Stimulated activated CD8-positive, alpha-beta memory T cell treated with anti-CD3 and anti-CD28 coated beads, Interleukin-12 subunit alpha, Interleukin-12 subunit beta, amount 100 ng/mL, for 4 hours (primary cell): ENCODE measurements at places on chromosomes 12 and 14.

DNA sequence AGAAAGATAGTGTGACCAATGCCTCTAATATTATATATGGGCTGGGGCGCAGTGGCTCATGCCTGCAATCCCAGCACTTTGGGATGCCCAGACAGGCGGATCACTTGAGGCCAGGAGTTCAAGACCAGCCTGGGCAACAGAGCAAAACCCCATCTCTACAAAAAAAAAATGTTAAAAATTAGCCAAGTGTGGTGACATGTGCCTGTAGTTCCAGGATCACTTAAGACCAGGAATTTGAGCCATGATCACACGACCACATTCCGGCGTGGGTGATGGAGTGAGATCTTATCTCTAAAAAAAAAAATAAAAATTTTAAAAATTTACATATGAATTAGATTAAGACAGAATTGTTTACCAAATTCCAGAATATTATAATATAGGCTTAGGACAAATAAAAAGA is 12.0 kb downstream of the TM7SF3 start:
- DNase-seq, result no peak

GRCh38 chr14:104318558-104319490 is 180.4 kb downstream of the KIF26A start:
- DNase-seq, result no peak

DNA sequence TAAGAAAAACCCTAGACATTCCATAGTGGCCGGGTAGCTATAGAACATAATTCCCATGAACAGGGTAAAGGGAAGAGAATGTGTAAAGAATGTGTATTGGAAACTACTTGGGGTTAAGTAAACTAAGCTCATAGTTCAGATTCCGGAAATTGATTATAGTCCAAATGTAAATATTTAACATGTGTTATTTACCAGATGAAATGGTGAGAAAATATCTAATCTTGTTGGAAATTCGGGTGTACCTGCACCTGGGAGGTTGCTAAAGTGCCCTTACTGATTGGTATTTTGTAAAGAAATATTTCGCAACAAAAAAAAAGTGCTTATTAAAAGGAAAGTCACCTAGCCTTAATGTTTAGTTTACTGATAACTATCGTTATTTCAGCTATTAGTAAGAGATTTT is 14.4 kb downstream of the RASSF9 start:
- DNase-seq, result no peak

DNA sequence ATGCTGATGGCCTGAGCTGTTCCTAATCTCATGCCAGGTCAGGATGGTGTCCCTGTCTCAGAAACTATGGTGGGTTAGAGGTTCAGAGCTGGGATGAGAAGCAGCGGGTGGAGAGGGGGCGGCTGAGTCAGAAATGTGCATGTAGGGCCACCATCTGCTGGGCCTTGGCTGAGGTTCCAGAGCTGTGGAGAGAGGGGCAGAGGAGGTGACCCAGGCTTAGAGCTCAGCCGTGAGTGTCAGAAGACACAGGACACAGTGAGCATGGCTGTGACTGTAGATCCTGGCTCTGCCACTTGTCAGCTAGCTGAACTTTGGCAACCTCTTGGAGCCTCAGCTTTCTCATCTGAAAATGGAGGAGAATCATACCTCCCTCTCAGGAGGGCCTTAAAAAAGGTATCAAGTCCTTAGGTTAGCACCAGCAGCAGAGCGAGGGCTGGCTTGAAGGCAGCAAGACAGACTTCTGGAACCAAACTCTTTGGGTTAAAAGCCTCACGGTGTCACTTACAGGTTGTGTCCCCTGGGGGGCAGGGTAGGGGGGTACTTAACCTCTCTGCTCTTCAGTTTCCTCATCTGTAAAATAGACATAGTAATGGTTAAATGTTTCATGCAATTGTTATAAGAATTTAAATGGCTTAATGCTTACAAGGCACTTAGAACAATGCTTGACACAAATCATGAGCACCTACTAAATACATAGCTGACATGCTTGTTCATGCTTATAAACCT is 34.8 kb downstream of the TMEM229B start:
- no peak for DNase-seq

DNA sequence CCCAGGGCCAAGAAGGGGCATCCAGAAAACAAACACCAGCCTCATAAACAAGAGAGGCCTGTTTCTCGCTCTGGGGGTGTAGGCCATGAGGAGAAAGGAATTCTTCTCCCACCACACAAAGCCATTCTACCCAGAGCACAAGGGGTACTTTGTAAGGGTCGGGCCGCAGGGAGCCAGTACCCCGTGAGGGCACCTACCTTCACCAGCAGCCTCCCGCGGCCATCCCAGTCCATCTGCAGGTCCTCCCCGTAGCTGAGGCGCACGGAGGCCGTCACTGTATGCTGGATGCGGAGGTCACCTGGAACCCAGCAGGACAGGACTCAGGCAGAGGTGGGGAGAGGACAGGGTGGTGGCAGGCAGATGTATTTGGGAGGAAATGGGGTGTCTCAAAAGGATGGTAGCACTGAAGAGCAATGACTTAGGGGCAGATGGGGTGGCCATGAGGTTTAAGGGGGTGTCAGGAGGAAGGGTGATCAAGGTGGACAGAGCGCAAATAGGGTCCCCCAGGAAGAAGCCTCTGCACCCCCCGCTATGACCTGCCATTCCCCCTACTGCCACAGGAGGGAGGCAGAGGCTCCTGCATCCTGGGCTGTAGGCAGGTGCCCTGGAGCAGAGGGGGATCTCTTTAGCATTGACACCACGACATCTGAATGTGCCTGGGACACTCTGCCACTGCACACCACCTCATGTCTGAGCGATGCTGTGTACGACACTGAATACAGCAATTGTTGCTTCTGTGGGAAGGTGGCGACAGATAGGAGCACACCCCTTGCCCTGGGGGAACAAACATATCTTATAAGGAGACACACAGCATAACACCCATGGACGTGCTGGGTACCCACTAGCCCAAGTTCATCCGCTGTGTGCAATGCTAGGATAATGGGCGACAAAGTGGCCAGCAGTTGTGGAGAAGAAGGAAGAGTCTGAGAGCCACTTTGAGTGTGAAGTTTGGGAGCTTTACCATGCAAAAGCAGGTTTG is 61.4 kb downstream of the VWF start:
- DNase-seq, result peak; percentile 37

DNA sequence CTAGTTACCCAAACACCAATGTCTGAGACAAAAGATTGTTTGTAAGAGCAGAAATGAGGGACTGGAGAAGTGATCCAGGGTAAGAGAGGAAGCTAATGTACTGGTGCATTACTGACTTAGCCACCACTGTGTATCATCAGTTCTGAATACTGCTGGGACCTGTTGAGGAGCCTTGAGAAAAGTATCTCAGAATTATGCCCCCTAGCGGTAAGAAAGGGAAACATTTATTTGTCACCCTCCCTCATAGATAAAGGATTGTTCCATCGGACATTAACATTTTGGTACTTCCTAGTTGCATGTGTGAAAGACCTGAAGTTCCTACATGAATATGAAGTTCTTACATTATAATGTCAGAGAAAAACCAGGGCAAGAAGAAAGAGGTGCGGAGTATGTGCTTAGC is 612.5 kb downstream of the FSCB start:
- no peak for DNase-seq

DNA sequence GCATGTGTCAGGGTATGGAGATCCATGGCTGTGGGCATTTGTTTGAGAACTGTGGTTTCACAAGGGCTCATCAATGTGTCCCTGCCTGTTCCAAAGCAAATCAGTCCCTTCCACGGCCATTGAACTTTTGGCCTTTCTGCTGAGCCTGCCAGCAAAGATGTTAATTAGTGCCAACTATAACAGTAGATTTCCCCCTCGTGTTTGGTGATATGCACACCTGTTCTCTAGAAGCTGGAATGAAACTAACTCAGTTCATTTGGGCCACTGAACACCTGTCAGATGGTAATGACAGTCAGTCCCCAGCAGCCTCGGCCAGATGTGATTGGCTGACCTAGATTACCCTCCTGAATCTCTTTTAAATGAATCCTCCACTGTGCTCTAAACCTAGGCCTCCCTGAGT is 43.2 kb downstream of the IRAK3 start:
- DNase-seq, result no peak

DNA sequence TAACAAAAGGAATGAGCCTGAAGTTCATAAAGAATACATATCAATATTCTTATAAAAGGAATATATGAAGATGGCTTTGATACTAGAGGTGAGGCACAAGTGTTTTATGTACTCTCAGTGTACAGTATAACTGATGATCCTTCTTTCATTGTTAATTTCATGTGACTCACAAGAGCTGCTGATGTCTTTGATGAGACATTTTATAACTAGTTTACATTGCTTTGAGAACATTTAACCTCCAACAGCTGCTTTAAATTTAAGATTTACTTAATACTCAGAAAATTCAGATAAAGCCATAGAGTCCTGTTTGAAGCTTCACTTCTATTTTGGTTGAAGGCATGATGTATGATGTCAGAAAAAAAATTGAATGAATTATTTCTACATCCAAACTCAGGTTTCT is 59.8 kb downstream of the WASHC4 start:
- DNase-seq, result no peak

DNA sequence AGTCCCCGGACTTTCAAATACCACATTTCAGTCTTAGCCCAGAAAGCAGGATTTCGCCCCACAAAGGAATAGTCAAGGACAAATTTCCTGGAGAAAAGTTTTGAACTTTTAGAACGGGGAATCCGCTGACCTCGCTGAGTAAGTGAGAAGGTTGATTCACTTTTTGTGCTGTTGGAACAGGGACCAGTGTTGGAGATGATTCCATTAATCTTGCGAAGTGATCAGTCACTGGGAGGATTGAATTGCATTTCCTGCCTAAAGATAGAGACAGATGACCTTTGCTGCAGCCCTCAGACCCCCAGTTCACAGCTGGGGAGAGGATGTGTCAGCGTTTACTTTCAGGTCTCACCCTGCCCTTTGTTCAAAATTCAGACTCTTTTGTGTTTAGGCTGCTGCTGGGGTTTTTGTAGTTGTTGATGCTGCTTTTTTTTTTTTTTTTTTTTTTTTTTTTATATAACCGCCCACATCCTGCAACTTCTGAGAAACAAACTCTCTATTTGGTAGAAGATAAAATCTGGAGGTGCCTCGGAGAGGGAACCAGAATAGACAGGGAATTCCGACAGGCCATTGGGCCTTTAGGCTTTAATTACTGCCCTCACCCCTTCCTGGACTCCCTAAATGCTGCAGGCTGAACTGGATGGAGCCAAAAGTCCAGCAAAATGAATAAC is 9.8 kb upstream of the KDM2B start:
- DNase-seq, result peak; percentile 53

DNA sequence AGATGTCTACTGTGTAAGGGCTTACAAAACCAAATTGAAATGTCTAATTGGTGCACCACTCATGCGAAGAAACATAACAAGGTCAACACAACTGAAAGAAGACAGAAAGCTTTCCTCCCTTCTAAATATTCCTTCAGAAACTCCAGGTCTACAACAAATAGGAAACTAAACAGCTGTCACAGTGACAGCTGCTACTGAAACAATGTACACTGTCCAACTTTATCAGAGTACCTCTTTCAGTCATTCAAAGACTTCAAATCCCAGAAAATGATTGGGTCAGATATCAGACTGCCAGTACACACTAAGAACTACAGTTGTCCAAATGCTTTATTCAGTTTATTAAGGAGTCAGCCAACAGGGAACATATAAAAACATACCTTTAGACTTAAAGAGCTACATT is 35.2 kb downstream of the CEP128 start:
- DNase-seq, result no peak

DNA sequence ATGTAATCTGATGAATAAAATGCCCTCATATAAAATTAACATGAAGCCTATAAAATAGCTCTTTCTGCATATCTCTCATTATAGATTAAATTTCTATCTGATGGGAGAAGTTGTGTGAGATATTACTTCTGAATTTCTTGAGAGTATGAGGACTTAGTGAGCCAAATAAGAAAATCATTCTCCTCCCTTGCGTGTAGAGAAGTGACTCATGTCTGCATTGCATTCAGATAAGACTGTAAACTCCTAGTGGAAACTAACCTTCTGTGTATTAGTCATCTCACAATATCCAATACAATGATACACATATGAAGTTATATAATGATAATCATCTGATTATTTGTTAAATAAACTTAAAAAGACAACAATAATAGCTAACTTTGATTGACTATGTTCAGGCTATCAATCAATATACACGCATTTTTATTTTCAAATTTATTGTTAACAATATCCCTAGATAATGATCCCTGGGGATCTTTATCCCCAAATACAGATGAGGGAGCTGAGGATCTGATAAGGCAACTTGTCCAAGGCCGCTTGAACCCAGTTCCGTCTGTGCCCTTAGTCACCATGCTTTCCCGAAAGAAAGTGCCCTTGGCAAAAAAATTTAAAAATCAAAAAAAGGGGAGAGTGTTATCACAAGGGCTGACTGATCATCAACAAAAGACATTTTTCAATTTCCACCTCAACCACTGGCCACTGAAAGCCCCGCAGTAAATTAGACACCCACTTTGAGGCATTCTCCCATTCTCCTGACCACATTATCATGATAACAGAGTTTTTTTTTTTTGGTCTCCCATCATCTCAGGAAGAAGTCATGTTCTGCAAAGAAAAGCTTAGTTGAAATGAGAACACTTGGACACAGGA is 189.2 kb upstream of the RASSF8 start:
- DNase-seq, result no peak

DNA sequence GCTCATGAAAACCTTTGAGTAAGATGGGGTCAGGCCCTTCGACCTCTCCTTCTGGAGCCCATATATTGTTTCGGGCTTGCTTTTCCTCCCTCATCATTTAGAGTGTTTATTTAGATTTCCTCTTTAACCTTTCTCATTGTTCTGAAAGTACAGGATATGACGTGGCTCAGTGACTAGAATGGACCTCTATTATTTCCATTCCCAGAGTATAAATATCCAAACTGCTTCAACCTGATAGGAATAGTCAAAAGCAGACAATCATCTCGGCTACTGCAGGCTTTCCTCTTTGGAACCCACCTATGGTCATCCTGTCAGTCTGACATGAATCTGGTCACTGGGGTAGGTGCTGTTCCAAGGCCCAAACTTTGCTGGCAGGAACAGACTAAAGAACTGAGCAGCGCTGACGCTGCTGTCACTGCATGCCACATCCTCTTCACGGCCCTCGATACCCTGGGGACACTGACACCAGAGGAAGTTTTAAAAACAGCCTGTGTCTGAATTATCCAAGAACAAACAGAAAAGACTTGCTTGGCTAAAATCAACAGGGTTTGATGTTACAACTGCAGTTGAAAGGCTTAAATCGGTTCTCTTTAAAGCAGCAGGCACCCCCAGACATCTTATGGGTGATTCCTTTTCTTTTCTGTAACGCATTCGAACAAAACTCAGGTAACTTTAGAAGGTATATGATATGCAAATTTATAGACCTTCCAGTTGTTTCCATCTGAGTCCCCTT is 5.0 kb upstream of the DDX47 start:
- DNase-seq, result peak; percentile 18

DNA sequence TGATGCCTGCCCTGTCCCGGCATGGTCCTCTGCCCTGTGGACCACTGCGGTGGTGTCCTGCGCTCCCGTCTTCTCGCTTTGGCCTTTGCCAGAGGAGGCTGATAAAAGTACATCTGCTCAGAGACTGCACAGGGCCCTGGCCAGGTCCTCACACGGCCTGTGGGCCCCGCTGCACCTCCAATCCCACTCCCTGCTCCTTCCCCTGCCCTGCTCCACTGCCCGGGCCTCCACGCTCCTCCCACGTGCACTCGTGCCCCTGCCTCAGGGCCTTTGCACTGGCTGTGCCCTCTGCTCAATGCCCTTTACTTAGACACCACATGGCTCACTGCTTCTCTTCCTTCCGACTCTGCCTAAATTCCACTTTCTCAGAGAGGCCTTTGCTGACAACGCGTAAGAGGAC is 49.3 kb upstream of the BEGAIN start:
- DNase-seq, result no peak
